ENCODE measurements at places on chromosomes 7 and 10. TPM values are rescaled to one million over a fixed set of nuclear protein-coding genes. Genes with fewer than 3 reads are reported as not detected.

DNA sequence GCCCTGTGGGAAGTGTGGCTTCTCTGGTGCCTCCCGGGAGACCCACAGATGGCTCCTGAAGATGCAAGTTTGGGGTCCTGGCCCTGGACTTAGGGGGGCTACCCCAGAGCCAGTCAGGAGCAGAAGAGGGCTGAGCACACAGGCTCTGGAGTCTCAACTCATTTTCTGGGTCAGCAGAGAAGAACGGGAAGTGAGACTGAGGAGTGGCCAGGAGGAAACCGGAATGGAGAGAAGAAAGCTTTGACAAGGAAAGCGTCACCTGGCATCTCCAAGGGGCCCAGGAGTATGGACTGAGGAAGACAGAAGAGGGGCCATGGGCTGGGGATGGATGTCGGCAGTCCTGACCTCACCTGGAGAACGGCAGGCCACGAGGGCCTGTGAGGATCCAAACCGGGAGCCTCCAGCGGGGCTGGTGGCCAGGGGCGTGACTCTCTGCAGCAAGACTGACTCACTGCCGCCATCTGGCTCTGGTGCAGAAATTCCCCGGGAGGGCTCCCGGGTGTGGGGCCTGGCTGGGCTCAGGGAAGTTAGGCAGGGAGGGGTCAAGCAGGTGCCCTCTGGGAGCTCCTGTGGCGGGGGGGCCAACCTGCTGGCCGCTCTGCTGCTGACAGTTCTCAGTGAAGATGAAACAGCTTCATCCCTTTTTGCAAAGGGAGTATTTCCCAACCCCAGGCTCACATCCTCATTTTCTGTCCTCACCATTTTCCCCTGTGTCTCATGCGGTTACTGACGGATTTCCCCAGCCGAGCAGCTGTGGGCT lies 23.6 kb downstream of the DAGLB start:
- peak; percentile 93 for DNase-seq

DNA sequence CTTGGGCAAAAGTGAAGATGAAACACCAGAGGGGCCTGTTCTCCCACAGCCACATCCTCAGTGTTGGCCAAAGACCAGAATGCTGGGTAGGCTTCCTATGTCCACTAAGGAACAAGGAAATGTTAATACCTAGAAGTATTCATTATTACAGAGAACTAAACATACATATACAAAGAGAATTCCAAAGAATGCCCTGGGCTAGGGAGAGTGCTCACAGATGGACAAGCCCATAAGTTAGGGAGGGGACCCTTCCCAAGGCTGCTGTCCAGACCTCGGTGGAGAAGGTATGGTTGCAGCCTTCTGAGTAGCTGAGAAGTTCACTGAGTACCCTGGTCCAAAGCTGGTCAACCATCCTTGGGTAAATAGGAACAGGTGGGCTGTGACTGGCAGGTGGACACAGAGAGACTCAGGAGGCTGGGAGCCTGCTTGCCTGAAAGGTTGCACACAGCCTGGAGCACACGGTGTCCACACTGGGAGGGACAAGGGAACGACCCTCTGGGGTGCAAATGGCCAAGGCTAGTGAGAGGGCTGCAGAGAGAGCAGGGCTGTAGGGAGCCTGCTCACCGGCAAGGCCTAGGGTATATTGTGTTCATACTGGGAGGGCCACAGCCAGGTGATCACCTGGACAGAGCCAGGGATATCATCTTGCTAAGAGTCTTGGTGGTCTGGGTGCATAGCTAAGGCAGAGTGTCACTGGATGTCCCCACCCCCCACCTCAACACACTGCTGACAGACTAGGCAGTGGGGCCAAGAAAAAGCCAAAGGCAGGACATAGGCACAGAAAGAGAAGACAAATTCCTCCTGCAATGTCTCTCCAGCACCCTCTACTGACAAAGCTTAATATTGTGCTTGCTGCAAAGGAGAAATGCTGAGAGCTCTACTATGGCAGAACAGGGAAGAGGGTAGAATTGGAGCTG lies 40.3 kb downstream of the CPVL start:
- DNase-seq: no peak

DNA sequence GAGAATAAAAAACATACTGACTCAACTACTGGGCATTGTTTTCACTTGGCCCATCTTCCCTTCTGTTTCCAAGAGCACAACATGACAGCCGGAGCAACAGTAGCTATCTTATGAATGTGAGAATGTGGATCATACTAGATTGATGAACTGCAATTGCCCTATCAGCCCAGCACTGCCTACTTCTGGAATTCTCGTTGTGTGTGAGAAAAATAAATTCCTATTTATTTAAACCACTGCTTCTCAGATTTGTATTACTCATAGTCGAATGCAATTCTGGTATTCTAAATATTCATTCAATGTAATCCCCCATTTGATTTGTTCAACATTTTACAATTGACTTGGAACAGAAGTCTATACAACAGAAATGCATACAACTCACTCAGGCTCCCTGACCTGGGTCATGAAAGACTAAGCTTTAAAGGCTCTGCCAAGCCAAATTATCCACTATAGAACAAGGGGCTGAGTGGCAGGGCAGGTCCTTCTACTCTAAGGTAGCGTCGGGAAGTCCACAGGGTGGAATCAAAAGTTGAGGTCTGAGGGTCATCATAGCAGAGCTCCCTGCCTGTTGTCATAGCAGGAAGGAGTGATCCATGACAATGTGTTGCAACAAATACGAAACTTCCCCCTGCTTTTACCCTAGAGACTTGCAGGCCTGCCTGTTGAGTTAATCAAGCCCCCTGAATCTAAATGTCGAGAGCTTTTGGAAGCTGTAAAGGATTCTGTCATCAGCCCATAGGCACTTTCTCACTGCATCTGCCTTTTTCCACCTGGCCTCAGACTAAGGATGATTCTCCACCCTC lies 12.4 kb upstream of the JAZF1 start:
- no peak for DNase-seq

- no peak for DNase-seq
These were observed 25.0 kb downstream of the CACUL1 start for GRCh38 chr10:118729641-118730258.

DNA sequence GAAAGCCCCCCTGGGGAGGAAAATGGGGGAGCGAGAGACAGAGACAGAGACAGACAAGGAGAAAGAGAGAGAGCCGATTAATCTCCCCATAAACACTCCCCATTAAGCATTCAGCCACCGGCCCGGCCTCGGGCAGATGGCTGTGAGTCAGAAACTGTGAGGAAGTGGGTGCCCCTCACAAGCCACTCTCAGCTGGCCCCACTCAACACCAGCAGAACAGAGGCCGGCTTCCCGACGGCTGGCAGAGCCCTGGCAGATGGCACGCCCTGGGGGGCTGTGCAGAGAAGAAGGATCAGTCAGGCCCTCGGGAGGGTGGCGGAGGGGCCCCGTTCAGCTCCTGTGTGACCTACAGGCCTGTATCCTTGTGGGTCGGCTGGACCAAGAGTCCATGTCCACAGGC lies 41.2 kb downstream of the CAMK2B start:
- DNase-seq: peak; percentile 35

RSPH10B2 gene
- total RNA-seq: 0.73 TPM

DNA sequence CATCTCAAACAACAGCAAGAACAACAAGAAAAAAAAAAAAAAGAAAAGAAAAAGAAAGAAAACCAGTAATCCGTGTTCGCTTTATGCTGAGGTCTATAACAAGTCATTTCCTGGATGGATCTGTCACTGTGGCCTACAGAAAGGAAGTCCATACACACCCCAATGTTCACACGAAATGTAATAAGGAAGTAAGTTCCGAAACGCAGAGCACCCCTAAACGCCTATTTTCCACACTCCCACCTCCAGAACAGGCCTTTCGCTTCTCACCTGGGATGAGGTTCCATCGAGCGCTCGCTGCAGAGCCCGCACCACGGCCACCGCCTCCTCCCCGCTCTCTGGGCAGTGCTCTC lies 735 bp downstream of the ZNF394 start:
- DNase-seq: no peak

GRCh38 chr10:106082865-106083264 lies 1081.6 kb downstream of the SORCS1 start:
- no peak for DNase-seq

- DNase-seq: no peak
These were observed 62.3 kb downstream of the C10orf120 start for GRCh38 chr10:122637376-122637775.

KCNMA1 gene
- 7.9 TPM for total RNA-seq

CALML3 gene
- total RNA-seq: not detected

DNA sequence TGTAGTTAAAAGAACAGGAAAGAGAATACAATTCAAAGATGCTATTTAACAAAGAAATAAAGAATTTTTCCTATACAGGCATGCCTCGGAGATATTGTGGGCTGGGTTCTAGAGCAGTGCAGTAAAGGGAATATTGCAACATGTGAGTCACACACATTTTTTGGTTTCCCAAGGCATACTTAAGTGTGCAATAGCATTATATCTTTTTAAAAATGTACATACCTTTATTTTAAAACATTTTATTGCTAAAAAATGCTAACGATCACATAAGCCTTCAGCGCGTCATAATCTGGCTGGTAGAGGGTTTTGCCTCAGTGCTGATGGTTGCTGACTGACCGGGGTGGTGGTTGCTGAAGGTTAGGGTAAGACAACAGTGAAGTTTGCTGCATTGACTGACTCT lies 54.4 kb downstream of the ESYT2 start:
- DNase-seq: no peak

- no peak for DNase-seq
These were observed 4.2 kb downstream of the PCDH15 start for GRCh38 chr10:54796881-54797280.

- no peak for DNase-seq
These were observed 1.8 kb downstream of the TMEM26 start for GRCh38 chr10:61451357-61451756.

LEP gene
- 0.32 TPM for total RNA-seq

WIPF3 gene
- 20.5 TPM for total RNA-seq

GRCh38 chr7:151833691-151834090 lies 43.2 kb downstream of the PRKAG2 start:
- peak; percentile 8 for DNase-seq

All from psoas muscle (tissue), 8 donors.